A549 treated with dexamethasone at 1 μM for 4 hours (cell line): ENCODE measurements at places on chromosomes 2 and 18. TPM values are rescaled to one million over a fixed set of nuclear protein-coding genes. Genes with fewer than 3 reads are reported as not detected.

PDCD1 gene
- total RNA-seq = 0.03 TPM in 1 of 5 replicates, not detected in the others

NPPC gene
- total RNA-seq = 0.32 to 0.67 TPM (median 0.42 TPM) in 5 replicates

WDSUB1 gene
- 7.8 to 9.3 TPM (median 8.2 TPM) in 5 replicates for total RNA-seq

CKAP2L gene
- total RNA-seq = 12.4 to 16.9 TPM (median 16.7 TPM) in 5 replicates

C2orf72 gene
- 5.9 to 8.1 TPM (median 6.6 TPM) in 5 replicates for total RNA-seq

NFE2L2 gene
- total RNA-seq = 38.5 to 44.1 TPM (median 40.8 TPM) in 5 replicates

CELF4 gene
- 0.07 TPM in 1 of 5 replicates, not detected in the others for total RNA-seq

UGT1A4 gene
- total RNA-seq = 0.07 TPM in 1 of 5 replicates, not detected in the others
